ENCODE measurements at places on chromosomes 5 and 9.

DNA sequence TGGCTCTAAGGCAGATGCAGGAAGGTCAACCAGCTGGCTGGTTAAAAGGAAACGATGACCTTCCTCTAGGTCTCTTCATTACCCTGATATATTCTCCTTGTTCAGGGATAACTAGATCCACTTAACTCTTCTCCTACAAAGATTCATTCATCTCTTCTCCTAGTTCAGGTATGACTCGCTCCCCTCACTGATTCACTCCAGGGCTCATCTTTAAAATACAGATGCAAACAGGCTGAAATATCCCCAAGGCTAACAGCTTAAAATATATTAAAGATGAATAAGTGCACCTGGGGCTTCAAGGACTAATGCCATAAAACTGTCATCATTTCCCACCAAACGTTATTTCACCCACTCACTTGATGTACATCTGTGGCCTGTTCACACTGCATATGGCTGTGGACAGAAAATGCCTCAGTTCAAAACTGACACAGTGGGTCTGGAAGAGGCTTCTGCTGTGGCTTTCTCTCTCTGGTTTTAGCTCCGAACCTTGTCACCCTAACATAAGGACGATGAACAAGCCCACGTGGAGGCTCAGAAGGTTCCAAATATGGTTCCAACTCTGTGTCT is 366.9 kb downstream of the DEPDC1B start:
- no peak for DNase-seq

DNA sequence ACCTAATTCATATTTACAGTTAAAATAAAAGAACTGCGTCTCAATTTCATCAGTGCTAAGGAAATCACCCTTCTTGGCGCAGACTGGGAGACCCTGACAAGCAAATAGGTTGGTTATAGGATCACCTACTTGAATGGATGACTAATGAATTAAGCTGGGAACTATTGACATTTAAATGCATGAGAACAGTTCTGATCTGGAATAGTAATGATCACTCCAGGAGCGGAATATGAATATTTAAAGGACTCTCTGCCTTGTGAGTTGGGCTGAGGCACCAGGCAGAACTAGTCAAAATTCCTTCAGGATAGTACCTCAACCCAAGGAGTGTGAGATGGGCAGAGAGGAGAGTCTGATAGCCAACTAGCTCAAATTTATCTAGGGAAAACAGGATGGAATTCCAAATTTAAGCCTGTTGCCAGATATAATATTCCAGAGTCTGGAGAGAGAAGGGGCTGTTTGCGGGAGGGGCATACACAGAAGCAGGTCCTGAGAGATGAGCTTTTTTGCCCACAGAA is 364.4 kb downstream of the CSNK1G3 start:
- DNase-seq: no peak

DNA sequence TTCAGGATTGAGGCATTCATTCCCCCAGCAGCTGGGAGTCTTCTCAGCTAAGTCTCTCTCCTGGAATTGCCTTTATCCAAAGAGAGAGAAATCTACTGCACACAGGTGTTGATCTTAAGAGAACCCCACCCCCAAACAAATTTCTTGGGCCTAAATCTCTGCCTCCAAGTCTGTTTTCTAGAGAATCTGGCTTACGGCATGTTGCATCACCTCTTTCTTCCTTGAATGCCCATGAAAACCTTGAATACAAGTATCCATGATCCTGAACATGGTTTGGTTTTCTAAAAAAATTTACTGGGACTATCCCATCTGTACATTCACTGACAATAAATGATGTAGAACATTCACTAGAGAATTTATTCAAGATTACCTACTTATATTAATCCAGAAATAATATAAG is 401.6 kb downstream of the PDE4D start:
- no peak for DNase-seq

DNA sequence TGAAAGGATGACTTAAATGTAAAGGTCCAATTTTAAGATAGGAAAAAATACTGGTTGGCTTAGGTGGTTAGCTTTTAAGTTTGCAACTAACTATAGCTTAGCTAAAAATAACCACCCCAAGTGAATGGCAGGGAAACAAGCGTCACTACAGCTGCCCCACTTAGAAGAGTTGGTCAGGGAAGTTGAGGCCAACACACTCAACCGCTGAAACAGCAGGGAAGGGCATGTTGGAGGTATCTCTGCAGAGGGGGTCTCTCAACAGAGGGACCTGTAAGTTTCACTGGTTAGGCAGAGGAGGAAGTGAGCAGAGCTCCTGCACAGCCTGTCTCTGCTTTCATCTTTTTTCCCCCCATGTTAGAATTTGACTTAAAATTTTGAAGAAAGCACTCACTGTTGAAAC is 75.3 kb downstream of the LHFPL2 start:
- DNase-seq: no peak

DNA sequence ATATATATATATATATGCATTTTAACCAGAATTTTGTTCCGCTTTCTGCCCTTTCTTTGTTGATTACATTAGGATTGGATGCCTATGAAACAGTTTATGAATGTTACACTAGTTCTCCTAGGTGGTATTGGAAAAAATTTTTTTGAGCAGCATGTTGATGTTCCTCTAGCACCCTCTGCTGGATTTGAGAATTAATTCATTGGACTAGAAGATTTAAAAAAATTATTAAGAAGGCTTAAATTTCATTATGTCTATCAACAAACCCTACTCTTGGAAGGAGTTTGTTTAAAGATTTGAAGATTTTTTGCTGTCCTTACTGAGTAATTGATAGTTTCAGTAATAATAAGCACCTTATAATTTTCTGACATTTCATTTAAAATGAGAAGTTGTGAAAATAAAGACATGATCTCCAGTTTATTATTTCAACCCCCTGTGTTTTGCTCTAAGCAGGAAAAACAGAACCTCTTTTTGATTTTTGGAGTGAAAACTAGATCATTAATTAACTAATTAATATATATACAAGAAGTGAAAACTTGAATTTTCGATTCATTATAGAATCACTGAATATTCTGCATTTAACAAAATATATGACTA is 89.6 kb downstream of the CCDC171 start:
- no peak for DNase-seq

DNA sequence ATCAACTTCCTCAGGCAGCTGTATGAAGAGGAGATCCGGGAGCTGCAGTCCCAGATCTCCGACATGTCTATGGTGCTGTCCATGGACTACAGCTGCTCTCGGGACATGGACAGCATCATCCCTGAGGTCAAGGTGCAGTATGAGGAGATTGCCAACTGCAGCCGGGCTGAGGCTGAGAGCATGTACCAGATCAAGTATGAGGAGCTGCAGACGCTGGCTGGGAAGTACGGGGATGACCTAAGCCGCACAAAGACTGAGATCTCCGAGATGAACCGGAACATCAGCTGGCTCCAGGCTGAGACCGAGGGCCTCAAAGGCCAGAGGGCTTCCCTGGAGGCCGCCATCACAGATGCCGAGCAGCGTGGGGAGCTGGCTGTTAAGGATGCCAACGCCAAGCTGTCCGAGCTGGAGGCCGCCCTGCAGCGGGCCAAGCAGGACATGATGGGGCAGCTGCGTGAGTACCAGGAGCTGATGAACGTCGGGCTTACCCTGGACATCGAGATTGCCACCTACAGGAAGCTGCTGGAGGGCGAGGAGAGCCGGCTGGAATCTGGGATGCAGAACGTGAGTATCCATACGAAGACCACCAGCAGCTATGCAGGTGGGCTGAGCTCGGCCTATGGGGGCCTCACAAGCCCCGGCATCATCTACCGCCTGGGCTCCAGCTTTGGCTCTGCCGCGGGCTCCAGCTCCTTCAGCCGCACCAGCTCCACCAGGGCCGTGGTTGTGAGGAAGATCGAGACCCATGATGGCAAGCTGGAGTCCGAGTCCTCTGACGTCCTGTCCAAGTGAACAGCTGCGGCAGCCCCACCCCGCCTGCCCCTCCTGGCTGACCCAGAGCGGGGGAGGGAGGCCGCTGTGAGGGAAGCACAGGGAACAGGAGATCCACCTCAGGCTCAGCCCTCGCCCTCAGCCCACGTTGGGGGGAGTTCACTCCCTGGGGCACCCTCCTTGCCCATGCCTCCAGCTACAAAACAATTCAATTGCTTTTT is 84.0 kb downstream of the SEC61B start:
- DNase-seq: no peak

DNA sequence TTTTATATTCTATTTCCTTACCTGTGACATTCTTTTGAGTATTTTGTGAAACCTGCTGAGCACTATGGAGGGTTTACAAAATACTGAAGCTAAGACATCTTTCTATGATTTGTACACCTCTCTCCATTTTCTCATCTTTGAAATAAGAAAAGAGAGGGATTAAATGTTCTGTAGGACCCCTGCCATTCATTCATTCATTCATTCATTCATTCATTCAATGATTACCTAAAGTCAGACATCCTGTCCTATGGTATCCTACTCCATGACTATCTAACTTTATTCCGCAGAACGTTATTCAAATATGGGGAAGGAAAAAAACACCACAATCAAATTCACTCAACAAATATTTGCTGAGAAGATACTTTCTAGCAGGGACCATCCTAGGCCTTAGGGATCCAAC is 51.4 kb downstream of the AP3B1 start:
- no peak for DNase-seq
